ENCODE measurements at places on chromosomes 1 and 21. TPM values are rescaled to one million over a fixed set of nuclear protein-coding genes. Genes with fewer than 3 reads are reported as not detected.

Gene SDC3
- 12.4 TPM for total RNA-seq

Gene LTN1
- 13.8 TPM for total RNA-seq

Gene ZBTB8B
- 3.6 TPM for total RNA-seq

Gene ZNF644
- total RNA-seq: 68.2 TPM

Gene GJA9
- not detected for total RNA-seq

Gene KIF21B
- total RNA-seq: 2.0 TPM

DNA sequence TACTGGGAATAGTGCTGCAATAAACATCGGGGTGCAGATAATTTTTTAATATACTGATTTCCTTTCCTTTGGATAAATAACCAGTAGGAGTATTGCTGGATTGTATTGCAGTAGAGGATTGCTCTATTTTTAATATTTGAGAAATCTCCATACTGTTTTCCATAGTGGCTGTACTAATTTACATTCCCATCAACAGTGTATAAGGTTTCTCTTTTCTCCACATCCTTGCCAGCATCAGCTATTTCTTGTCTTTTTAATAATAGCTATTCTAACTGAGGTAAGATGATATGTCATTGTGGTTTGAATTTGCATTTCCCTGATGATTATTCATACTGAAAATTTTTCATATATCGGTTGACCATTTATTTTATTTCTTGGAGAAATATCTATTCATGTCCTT, 31.1 kb downstream of the GJA5 start:
- H3K4me1 ChIP-seq: no peaks in the 10 kb centered on the region
- no peaks in the 10 kb centered on the region for H3K27me3 ChIP-seq
- no peak overlapping the region for H3K27ac ChIP-seq
- H3K4me3 ChIP-seq: no peak overlapping the region
- DNase-seq: no peak

DNA sequence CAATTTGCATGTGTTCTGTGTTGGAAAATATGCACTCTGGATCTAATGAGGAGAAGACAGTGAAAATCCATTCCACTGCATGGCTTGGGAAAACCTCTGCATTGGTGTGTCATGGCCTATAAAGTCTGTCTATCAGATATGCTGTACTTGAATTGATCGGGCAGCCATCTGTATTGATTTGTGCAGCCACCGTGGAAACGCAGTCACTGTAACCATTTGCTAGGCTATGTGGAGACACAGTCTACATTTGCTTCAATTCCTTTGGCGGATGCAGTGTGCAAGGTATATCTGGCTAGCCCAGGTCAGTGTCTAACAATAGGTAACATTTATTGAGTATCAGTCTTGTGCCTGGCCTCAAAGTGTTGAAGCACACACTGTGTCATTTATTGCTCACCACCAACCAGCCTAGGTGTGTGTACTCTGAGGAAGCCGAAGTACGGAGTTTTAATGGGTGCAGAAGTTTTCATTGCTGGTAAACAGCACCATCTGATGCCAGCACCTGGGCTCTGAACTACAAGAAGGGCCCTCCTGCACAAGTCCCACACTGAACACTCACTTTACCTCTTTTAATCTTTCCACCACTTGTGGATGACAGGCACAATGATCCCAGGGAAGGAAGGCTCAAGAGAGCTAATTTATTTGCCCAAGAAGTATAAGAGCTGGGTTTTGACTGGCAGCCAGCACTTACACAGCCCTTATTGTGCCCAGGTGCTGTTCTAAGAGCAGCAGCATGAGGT, 83.4 kb downstream of the DAB1 start:
- no peak overlapping the region for H3K4me3 ChIP-seq
- H3K27me3 ChIP-seq: no peaks in the 10 kb centered on the region
- no peak for DNase-seq
- H3K36me3 ChIP-seq: no peaks in the 10 kb centered on the region
- H3K27ac ChIP-seq: no peak overlapping the region

- H3K4me3 ChIP-seq: peak within 1 kb of the TSS; percentile 45
- peak within 1 kb of the TSS; percentile 91 for H3K27ac ChIP-seq
- H3K36me3 ChIP-seq: no peaks in the 10 kb centered on the region
- no peaks in the 10 kb centered on the region for H3K4me1 ChIP-seq
Observed at GRCh38 chr1:89022167-89022959, at the start of gene GBP3. GBP3 (minus strand) TSS chr1:89022866; CDS start chr1:89020721, 2,145 bp downstream.

DNA sequence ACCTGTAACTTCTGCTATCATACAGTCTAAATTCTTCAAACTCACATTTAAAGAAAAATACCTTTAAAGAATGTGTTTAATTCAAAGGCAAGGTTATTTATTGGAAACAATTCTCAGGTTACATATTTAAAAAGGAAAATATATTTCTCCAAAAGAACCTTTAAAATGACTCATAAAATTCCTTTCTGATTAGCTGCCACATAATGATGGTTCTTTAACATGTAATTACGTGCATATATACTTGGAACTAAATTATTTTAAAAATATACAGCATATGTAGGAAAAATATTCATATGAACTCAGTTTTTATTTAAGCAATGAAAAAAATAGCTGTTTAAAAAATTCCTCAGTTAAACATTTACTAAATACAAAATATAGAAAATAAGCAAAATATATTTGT, 173.6 kb downstream of the COP1 start:
- H3K4me1 ChIP-seq: no peaks in the 10 kb centered on the region
- no peak for DNase-seq
- H3K4me3 ChIP-seq: no peak overlapping the region
- no peaks in the 10 kb centered on the region for H3K36me3 ChIP-seq

DNA sequence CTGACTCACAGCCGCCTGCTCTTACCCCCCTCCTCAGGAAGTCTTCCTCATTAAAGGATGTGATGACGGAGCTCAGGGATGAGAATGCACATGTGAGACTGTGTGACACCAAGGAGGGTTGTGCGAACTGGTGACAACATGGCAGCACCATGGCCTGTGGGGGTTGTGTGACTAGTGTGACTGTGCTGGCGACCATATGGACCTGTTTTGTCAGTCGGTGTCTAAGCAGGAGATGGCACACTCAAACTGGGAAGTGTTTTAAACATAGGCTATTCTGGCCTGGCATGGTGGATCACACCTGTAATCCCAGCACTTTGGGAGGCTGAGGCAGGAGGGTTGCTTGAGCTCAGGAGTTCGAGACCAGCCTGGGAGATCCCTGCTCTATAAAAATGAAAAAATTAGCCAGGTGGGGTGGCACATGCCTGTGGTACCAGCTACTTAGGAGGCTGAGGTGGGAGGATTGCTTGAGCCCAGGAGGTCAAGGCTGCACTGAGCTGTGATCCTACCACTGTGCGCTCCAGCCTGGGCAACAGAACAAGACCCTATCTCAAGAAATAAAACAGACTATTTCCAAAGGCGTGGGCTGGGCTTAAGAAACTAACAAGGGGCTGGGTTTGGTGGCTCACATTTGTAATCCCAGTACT, 7.4 kb downstream of the TRNP1 start:
- H3K4me3 ChIP-seq: no peak overlapping the region
- peaks cover 16% of the 10 kb centered on the region for H3K4me1 ChIP-seq
- DNase-seq: peak; percentile 61
- no peaks in the 10 kb centered on the region for H3K36me3 ChIP-seq

DNA sequence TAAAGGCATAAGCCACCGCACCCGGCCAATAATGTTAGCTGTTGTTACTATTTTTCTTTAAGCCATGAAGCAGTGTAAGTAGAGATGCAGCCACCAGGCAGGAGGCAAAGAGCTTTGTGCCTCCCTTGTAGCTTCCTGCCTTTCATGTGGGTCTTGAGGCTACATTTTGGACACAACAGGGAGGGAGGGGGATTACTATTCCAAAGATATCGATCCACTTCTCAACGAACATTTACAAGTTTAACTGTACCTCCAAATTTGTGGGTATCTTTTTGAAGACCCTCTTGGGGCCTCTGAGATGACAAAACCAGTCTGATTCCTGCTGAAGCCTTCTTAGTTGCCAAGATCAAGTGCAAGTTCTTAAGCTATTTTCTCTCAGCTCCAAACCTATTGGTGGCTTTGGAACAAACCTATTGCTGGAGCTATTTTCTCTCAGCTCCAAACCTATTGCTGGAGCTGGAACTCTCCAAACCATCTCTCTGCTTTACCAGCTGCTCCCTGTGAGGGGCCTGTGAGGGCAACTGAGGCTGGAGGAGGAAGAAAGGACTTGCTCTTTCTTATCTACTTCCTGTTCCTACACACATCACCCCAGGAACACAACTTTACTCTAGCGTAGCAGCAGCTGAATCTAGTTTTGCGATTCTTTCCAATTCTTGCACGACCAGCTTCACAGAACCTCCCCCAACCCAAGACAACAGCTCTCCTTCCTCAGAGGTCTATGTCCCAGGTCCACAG, 16.1 kb upstream of the RCAN3 start:
- no peaks in the 10 kb centered on the region for H3K27me3 ChIP-seq
- no peaks in the 10 kb centered on the region for H3K4me1 ChIP-seq
- no peak overlapping the region for H3K27ac ChIP-seq
- no peaks in the 10 kb centered on the region for H3K36me3 ChIP-seq
- DNase-seq: no peak

- H3K27me3 ChIP-seq: no peaks in the 10 kb centered on the region
- H3K27ac ChIP-seq: no peak overlapping the region
- no peak overlapping the region for H3K4me3 ChIP-seq
- no peak for DNase-seq
- H3K4me1 ChIP-seq: no peaks in the 10 kb centered on the region
Observed at GRCh38 chr21:35102488-35103371, 53.6 kb upstream of the RUNX1 start.

DNA sequence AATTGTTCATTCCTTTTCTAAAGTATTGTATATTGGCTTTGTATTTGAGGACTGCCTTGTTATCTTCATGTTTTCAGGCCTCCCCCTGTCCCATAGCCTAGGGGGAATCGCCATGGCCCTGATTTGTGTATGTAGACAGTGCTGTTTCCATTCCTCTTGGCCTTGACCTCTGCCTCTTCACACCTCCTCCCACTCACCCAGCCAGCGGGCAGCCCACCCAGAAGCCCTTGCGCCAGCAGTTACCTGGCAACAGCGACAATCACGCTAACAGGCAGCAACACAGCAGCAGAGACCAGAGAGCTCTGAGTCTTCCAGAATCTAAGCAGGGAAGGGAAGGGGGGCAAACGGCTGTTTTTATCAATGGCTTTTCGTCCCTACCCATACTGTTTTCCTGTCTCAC, 50.0 kb upstream of the NPL start:
- H3K27me3 ChIP-seq: no peaks in the 10 kb centered on the region
- no peak overlapping the region for H3K4me3 ChIP-seq
- no peak overlapping the region for H3K27ac ChIP-seq
- H3K36me3 ChIP-seq: no peaks in the 10 kb centered on the region

- DNase-seq: no peak
- H3K36me3 ChIP-seq: no peaks in the 10 kb centered on the region
- no peak overlapping the region for H3K27ac ChIP-seq
- H3K4me1 ChIP-seq: no peaks in the 10 kb centered on the region
- no peaks in the 10 kb centered on the region for H3K27me3 ChIP-seq
Observed at GRCh38 chr1:11281518-11282331, 8.7 kb downstream of the UBIAD1 start.

GRCh38 chr1:26694638-26695355, 1.0 kb upstream of the ARID1A start:
- H3K4me3 ChIP-seq: peak overlapping the region; percentile 60
- peak overlapping the region; percentile 98 for H3K27ac ChIP-seq
- H3K4me1 ChIP-seq: peaks cover 12% of the 10 kb centered on the region
- H3K36me3 ChIP-seq: no peaks in the 10 kb centered on the region
- DNase-seq: no peak

GRCh38 chr21:44735821-44736220, 24.4 kb upstream of the TSPEAR start:
- no peak overlapping the region for H3K27ac ChIP-seq
- no peaks in the 10 kb centered on the region for H3K36me3 ChIP-seq
- no peak overlapping the region for H3K4me3 ChIP-seq
- DNase-seq: no peak
- H3K27me3 ChIP-seq: no peaks in the 10 kb centered on the region
- H3K4me1 ChIP-seq: no peaks in the 10 kb centered on the region

DNA sequence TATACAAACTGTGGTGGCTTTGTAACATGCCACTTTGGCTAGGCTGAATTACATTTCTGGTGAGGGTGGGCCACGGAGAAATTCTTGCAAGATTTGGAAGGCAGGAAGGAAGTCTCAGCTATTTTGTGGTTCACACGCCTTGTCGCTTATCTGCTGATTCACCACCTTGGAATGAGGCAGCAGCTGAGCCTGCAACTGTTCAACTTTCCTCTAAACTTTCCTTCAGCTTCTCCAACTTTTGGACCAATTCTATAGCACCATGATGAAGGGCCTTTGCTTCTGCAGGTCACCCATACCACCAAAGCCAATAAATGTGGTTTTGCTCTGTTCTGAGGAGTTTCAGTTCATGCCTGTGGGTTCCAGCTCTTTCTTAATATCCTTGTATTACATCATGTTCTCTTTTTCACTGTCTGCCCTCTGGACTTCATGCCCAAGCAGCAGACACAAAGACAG, 337.6 kb upstream of the SNX7 start:
- DNase-seq: no peak
- H3K27me3 ChIP-seq: no peaks in the 10 kb centered on the region
- no peaks in the 10 kb centered on the region for H3K4me1 ChIP-seq
- H3K36me3 ChIP-seq: no peaks in the 10 kb centered on the region
- H3K27ac ChIP-seq: no peak overlapping the region

- H3K27ac ChIP-seq: no peak overlapping the region
- DNase-seq: no peak
- no peaks in the 10 kb centered on the region for H3K4me1 ChIP-seq
- no peak overlapping the region for H3K4me3 ChIP-seq
- H3K27me3 ChIP-seq: no peaks in the 10 kb centered on the region
- H3K36me3 ChIP-seq: no peaks in the 10 kb centered on the region
Observed at GRCh38 chr1:232084584-232085223, 458.1 kb downstream of the DISC1 start.

DNA sequence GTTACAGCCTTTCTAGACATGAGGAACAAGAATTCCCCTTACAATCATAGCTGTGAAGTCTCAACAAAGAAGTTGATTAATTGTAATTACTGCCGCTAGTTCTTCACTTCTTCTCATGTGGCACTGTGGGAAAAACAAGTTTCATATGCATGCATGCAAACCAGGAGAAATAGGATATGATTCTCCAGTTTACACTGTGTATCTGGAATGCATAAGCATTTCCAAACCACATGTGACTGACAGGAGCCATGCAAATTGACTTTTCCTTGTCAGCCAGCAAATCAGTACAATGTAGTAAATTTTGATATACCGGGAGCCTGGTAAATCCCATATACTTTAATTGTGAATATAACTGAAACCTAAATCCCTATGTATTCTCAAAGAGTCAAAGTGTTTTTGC, 279.3 kb downstream of the PAPPA2 start:
- H3K4me3 ChIP-seq: no peak overlapping the region
- no peak overlapping the region for H3K27ac ChIP-seq
- H3K36me3 ChIP-seq: no peaks in the 10 kb centered on the region
- no peak for DNase-seq
- H3K27me3 ChIP-seq: no peaks in the 10 kb centered on the region
